ENCODE measurements at places on chromosomes 2 and 18. TPM values are rescaled to one million over a fixed set of nuclear protein-coding genes. Genes with fewer than 3 reads are reported as not detected.

- DNase-seq, result peak; percentile 65
Measured at GRCh38 chr2:33457556-33458247, 18.7 kb upstream of the RASGRP3 start.

The GPR39 gene
- 0.10 TPM for total RNA-seq

GRCh38 chr2:100012561-100012960, 129.8 kb downstream of the AFF3 start:
- no peak for DNase-seq

DNA sequence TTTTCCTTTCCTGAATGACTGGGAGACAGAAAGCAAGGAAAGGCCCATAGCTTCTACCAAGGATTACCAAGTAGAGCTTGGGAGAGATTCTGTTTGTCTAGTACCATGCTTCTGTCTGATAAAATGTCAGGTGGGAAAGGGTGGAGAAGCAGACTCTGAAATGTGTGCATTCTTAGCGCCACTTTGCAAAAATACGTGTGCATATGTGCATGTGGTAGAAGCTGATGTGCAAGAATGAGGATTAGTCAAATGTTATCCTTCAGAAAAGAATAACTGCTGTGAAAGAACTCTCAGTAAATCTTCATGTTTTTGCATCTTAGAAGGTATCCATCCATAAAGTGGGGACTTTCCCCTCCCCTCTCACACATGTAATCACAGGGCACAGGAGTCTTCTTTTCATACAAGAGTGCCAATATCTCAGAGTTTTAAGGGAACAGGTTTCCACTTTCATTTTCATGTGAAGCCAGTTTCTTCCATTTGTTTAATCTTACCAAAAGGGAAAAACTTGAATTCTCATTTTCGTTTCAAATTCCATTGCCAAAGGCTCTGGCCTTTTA, 15.4 kb upstream of the DGKD start:
- no peak for DNase-seq

- DNase-seq, result no peak
Measured at GRCh38 chr2:195871326-195871725, 197.3 kb downstream of the DNAH7 start.

- no peak for DNase-seq
Measured at GRCh38 chr18:22822024-22822423, 111.1 kb upstream of the RBBP8 start.
